ENCODE measurements at places on chromosomes 4 and X. TPM values are rescaled to one million over a fixed set of nuclear protein-coding genes. Genes with fewer than 3 reads are reported as not detected.

SCML1 gene
- total RNA-seq = 5.1 TPM

CYSLTR1 gene
- total RNA-seq = not detected

SATL1 gene
- not detected for total RNA-seq

PNMA6F gene
- not detected for total RNA-seq

NUDT10 gene
- total RNA-seq = 1.4 TPM

PWWP3B gene
- not detected for total RNA-seq

GRXCR1 gene
- total RNA-seq = not detected

ENPEP gene
- 0.06 TPM for total RNA-seq

APLN gene
- 0.72 TPM for total RNA-seq

CT45A1 gene
- total RNA-seq = not detected

USP17L20 gene
- total RNA-seq = not detected

CENPVL2 gene
- not detected for total RNA-seq

BEX5 gene
- total RNA-seq = not detected

CEP135 gene
- total RNA-seq = 4.6 TPM

ATG4A gene
- total RNA-seq = 8.4 TPM

DRD5 gene
- total RNA-seq = not detected

ARAP2 gene
- total RNA-seq = 0.38 TPM

PLS3 gene
- 178 TPM for total RNA-seq

GYG2 gene
- 6.0 TPM for total RNA-seq

SOD3 gene
- total RNA-seq = not detected

TMEM255A gene
- total RNA-seq = 0.33 TPM

VCX3B gene
- total RNA-seq = not detected

HPSE gene
- 1.2 TPM for total RNA-seq

UGT2B28 gene
- not detected for total RNA-seq

PCYT1B gene
- total RNA-seq = 0.02 TPM

TIMP1 gene
- 247 TPM for total RNA-seq

ELOVL6 gene
- 19.5 TPM for total RNA-seq

UBA6 gene
- total RNA-seq = 20.9 TPM

SULT1B1 gene
- not detected for total RNA-seq

TEX13C gene
- not detected for total RNA-seq

CXCL3 gene
- 2.6 TPM for total RNA-seq
